ENCODE measurements at places on chromosomes 4 and X.

GRCh38 chr4:8666581-8666980 is 74.0 kb downstream of the CPZ start:
- DNase-seq = no peak

DNA sequence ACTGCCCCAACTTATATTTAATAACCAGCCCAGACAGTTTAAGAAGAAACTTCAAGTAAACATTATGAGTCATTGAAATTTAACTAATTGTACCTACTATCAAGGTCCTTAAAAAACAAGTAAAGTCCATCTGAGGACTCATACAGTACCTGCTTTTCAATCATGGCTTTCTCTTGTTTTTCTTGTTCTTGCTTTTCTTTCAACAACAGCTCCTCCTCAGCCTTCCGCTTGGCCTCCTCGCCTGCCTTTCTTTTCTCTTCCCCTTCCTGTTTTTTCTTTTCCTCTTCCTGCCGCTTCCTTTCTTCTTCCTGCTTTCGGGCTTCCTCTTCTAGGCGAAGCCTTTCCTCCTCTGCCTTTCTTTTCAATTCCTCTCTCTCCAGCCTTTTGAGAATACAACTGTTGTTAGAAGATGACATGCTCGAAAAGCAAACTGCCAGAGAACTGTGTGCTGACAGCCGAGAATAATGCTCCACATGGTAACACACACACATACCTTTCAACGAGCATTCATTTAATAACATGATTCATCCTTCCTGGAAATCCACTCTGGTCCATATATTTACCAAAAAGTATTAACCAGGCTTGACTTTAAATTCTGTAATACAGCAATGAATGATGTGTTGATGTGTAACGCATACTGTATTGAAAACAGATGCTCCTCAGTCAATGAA is 25.2 kb upstream of the BCLAF3 start:
- peak; percentile 68 for DNase-seq

- DNase-seq = no peak
Measured at GRCh38 chrX:134694333-134695322, 36.4 kb upstream of the PLAC1 start.

- no peak for DNase-seq
Measured at GRCh38 chrX:115357326-115358120, 68.0 kb downstream of the LUZP4 start.

DNA sequence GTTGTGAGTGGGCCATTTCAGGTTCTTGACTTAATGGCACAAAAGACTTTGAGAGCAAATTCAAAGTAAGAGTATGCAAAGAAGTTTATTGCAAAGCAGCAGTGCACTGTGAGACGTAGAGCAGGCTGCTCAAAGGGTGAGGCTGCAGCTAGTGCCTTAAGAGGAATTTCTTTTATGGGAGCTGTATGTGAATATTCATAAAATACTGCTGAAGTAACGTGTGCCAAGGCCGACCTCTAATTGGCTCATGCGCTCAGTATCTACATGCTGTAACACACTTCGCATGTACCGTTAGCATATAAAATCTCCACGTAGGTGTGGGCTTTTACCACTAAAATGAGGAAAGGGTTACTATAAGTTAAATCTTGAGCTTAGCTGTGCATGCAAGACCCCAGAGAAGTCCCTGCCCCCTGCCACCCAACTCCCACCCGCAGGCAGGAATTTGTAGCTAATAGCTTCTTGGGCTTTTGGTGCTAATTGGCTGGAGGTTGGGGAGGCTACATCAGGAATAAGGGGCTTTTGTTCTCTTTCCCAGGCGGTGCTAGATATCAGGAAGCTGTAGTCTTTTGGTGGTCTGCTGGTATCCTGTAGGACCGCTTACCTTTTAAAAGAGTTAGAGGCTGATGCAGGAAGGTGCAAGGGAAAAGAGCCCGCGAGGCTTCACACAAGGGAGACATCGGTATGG is 47.6 kb downstream of the FSTL5 start:
- DNase-seq = no peak

- no peak for DNase-seq
Measured at GRCh38 chr4:112379306-112379705, 82.1 kb downstream of the ALPK1 start.

DNA sequence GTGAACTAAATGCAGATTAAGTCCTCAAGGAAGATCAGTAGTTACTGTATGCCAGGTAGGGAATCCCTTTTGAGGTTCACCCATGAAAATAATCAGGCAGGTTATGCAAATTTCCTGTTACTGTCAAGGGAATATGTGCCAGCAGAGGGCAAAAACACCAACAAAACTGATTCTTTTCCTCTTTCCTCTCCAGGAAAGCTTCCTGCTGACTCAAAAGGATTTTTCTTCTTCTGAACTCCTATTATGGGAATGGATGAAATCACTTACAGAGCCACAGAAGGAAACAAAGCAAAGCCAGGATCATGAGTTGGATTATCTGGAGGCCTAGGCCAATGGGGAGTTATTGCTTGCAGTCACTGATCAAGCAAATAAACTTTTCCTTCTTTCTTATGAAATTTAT is 49.7 kb downstream of the TMPRSS11F start:
- no peak for DNase-seq

GRCh38 chrX:140505421-140506337 is 810 bp upstream of the SOX3 start:
- no peak for DNase-seq

DNA sequence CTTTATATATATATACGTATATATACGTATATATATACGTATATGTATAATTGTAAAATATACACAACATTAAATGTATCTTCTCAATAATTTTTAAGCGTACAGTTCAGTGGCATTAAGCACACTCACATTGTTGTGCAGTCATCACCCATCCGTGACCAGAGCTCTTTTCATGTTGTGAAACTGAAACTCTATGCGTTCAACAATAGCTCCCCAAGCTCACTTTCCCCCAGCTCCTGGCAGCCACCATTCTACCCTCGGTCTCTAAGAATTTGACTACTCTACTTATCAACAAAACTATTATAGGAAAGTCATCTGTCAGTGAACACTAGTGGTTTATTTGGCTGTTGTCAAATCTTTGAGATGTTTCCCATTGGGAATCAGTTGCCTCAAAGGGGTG is 621.8 kb upstream of the GALNT7 start:
- DNase-seq = no peak

GRCh38 chr4:24174602-24175001 is 284.8 kb upstream of the PPARGC1A start:
- DNase-seq = no peak

GRCh38 chr4:154985673-154986072 is 204.6 kb downstream of the RBM46 start:
- no peak for DNase-seq

All from skin of body (tissue), 3 donors.